GM20000 (cell line): ENCODE measurements at places on chromosomes 7 and 10.

- no peak for DNase-seq
Measured at GRCh38 chr10:71090801-71091200, 121.6 kb upstream of the UNC5B start.

DNA sequence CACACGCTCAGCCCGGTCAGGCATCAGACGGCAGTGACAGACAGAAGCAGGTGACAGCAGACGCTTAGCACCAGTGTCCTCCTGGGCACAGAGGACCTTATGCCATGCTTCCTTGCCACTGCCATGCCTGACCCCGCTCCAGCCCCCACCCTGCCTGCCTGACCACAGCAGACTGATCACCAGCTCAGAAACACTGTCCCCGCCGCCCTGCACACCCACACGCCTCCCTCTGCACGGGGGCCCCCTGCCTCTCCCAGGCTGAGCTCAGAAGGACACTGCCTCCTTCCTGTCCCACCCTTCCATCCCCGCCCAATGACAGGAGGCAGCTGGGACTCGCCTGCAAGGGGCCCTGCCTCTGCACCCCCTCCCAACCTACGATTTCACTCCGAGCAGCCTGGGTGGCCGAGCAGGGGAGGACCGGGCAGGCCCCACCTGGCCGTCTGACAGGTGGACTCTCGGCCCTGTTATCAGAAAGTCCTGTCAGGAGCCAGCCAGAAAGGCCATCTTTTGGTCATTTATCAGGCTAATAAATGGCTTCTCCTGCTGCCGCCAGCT lies 183.4 kb downstream of the ELFN1 start:
- DNase-seq = no peak

GRCh38 chr7:69599286-69599954 lies 1.1 kb downstream of the AUTS2 start:
- peak; percentile 58 for DNase-seq

DNA sequence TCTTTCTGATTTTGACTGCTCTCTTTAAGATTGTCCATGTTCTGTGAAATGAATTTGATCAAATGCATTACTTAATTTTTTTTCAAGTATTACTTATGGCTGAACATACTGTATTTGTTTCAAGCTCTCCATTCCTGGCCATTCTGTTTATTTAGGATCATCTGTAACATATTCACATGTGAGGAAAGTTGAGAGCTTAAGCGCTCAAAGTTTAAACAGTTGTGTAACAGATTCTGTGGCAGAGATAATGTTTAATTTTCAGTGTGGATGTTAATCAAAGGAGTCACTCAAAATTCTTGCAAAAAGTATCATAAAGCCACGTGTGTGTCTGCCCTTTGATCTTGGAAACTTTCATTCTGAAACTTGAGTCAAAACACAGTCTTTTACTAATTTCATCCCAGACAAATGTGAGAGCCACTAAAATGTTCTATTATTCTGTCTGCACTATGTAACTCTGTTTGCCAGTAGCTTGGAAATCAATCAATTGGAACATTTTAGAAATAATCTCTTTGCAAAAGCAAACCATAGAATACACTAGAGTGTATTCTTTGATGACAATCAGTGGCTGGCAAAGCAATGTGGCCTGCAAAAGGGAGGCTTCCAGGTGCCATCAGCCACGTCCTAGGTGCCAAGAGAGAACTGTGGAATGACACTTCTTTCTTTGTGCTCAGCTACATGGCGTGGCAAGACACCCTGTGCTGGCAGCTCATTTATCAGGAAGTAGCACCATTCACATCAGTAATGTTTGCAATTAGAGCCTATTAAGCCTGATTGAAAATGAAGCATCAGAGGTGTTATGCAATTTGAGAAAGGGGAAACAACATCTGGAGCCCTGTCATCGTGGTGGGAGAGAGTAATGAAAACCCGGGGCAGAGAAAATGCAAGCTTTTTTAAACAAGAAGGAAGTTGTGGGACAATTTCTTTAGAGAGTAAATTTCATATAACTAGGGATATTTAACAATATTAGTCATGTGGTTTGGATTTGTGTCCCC lies 40.9 kb downstream of the ARL5B start:
- DNase-seq = no peak

DNA sequence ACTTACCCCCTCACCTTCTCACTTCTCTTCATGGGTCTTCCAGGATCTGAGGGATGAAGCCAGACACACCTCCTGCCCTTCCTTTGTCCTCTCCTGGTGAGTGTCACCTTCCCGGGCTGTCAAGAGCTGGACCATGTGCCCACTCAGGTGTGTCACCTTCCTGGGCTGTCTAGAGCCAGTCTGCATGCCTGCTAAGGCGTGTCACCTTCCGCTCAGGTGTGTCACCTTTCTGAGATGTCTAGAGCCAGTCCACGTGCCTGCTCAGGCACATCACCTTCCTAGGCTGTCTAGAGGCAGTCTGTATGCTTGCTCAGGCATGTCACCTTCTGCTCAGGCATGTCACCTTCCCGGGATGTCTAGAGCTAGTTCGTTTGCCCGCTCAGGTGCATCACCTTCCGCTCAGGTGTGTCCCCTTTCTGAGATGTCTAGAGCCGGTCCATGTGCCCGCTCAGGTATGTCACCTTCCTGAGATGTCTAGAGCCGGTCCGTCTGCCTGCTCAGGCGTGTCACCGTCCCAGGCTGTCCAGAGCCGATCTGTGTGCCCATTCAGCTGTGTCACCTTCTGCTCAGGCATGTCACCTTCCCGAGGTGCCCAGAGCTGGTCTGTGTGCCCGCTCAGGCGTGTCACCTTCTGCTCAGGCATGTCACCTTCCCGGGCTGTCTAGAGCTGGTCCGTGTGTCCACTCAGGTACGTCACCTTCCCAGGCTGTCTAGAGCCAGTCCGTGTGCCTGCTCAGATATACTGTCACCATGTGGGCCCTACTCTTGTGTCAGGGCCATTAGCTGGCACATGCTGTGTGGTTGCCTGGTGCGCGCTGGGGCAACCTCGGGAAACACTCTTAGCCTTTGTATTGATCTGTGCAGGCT lies 245.3 kb downstream of the EBF3 start:
- DNase-seq = no peak

GRCh38 chr10:22652988-22653481 lies 61.3 kb downstream of the PIP4K2A start:
- no peak for DNase-seq

- peak; percentile 80 for DNase-seq
Measured at GRCh38 chr7:2864999-2865670, 21.0 kb upstream of the GNA12 start.

DNA sequence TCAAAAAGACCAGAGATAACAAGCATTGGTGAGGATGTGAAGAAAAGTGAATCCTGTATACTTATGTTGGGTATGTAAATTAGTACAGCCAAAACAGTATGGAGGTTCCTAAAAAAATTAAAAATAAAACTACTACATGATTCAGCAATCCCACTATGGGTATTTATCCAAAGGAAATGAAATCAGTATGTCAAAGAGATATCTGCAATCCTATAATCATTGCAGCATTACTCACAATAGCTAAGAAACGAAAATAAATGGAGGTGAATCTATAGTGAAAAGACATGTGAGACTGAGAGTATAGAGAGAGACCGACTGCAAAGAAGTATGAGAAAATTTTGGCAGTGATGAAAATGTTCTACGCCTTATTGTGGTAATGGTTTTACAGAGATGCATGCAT lies 139.2 kb upstream of the TMEM168 start:
- no peak for DNase-seq

GRCh38 chr7:3270362-3270761 lies 30.7 kb upstream of the SDK1 start:
- no peak for DNase-seq

GRCh38 chr7:143931739-143932138 lies 3.3 kb upstream of the OR2F2 start:
- no peak for DNase-seq

GRCh38 chr10:2619472-2619871 lies 447.9 kb upstream of the PFKP start:
- no peak for DNase-seq

DNA sequence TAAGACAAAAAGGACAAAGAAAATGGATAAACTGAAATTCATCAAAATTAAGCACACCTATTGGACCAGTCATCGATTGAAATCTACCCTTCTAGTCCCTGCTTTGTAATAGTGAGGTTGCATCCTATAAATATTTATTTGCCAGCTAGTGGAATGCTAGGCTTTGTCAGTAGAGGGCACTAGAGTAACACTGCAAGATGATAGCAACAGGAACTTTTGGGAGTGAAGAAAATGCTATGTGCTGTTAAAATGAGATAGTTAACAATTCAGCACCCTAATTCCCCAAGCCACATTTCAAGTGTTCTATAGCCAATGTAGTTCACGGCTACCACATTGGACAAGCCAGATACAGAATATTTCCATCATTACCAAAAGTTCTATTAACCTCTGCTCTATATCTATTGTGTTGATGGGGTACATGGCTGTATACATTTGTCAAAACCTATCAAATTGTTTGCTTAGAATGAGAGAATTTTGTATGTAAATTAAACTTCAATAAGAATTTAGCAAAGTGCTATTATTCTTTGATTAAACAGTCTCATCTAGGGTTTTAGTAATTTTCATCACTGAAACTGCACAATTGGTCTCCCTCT lies 69.8 kb downstream of the LSMEM1 start:
- peak; percentile 67 for DNase-seq

- DNase-seq = peak; percentile 32
Measured at GRCh38 chr10:25725917-25726716, 207.9 kb upstream of the MYO3A start.

DNA sequence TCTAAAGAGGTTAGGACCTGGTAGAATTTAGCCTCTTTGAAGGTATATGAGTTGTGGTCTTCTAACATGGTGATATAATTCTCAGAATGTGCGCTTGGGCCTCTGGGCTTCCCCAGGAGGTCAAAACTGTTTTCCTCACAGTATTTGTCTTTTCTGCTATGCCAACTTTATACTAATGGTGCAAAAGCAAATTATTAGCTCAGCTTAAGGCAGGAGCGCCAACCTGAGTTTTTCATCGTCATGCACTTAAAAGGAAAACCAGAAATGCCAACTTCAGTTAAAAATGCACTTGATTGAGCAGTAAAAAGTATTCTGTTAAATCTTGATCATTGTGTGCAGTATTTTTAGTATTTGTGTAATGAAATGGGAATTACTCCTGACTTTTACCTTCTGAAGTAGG lies 9.7 kb downstream of the TDRD1 start:
- DNase-seq = no peak

- no peak for DNase-seq
Measured at GRCh38 chr7:1085910-1086421, 1.9 kb upstream of the GPER1 start.

DNA sequence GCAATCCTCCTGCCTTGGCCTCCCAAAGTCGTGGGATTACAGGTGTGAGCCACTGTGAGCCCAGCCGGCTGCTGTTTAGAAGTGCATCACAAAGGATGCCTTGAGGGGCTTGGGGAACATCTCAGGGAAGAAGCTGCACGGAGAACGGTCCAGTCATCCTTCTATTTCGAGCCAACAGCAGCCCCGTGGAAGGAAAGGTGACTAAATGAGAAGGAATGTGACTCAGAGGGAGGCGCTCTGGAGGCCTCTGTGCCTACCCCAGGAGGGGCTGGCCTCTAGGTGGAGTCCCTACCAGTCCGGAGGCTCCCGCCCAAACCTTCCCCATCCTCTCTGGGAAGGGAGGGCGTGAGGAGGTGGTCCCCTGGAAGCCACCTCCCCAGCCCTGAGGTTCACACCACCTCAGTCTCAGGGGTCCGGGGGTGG lies 76.2 kb downstream of the CTBP2 start:
- DNase-seq = no peak

GRCh38 chr7:151806204-151806603 lies 70.7 kb downstream of the PRKAG2 start:
- DNase-seq = no peak

DNA sequence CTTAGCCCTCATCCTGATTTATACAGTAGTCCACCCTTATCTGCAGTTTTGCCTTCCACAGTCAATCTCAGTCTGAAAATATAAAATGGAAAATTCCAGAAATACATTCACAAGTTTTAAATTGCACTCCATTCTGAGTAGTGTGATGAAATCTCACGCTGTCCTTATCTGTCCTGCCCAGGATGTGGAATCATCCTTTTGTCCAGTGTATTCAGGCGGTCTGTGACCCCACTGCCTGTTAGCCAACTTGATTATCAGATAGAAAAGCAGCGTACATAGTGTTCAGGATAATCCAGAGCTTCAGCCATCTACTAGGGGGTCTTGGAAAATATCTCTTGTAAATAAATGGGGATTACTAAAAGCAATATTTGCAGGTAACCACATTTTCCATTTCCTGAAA lies 146.3 kb downstream of the MALRD1 start:
- DNase-seq = no peak

DNA sequence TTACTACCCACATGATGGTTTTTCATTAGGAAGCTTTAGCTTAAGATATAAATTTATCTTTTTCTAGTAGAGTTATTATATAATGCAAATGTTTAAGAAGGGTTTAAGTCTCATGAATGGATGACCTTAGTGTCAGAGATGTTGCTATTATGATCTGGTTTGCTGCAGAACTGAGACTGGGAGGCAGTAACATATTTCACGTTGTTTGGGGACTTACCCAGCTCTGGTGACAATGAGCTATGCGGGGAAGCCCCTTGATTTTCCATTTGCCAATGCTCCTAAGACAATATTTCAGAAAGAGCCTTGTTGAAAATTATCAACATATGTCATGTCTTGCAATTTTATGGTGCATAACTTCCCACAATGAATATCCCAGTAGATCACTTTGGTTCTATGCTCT lies 754.6 kb downstream of the REEP3 start:
- no peak for DNase-seq

DNA sequence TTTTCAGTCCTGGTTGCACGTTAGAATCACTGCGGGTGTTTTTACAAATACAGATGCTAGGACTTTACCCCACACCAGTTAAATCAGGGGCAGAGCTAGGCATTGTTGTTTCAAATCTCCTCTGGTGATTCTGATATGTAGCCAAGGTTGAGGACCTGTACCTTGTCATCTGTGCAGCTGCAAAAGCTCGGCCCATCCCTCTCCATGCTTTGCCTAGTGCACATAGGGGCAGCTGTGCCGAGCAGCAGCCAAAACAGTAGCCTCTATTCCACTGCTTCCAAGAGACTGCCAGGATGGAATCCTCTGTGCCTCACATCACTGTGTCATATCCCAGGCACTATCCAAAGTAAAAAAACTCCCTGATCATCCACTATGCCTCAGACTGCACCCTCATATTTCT lies 181.3 kb downstream of the CDK14 start:
- no peak for DNase-seq

DNA sequence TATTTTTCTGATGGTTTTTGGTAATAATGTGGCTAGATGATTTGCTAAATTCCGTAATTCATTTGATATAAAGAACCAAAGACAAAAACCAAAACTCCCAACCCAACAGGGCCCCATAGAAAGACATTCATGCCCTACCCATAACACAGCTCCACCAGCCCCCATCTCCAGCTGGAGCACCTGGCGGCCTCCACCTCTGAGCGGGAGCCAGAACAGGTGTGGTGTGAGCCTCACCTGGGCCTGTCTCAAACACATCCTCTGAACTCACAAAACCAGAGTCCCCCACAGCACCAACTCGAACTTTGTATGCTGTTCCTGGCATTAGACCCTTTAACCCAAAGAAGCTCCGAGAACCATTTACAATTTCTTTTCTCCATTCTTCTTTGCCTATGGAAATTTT lies 36.5 kb upstream of the LAMB4 start:
- DNase-seq = no peak
